Stimulated activated CD4-positive, alpha-beta T cell treated with anti-CD3 and anti-CD28 coated beads, Interleukin-4, amount 100 ng/mL, for 48 hours (primary cell): ENCODE measurements at places on chromosomes 4 and X.

- DNase-seq = no peak
Observed at GRCh38 chrX:77404419-77404818, 42.8 kb upstream of the FGF16 start.

- DNase-seq = no peak
Observed at GRCh38 chr4:148782284-148782683, 340.1 kb upstream of the NR3C2 start.

GRCh38 chrX:107728371-107729099 lies 47.1 kb downstream of the TSC22D3 start:
- no peak for DNase-seq

DNA sequence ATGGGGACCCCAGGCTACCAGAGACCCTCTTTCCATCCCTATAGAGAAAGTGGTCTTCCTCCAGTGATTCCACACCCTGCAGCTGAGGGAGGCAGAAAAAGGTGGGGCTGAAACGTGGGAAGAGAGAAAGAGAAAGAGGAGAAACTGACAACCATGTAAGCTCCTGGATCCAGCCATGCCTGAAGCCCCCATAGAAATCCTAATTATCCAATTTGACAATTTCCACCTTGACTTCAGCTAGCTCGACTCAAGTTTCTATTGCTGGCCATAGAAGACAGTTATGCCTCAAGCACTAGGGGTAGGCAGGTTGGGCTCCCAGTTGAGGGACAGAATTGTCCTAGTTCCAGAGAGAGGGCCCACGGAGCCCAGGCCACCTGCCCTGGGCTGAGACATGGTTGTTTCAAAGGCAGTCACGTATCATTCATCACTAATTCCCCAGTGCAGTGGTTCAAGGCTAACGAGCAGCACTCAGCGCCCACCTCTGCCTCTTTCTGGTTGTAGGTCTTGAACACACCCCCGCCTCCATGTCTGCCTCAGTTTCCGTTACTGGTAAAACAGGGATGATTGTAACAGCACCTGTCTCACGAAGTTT lies 39.8 kb upstream of the ASMTL start:
- DNase-seq = no peak
